Stimulated activated CD4-positive, alpha-beta T cell treated with anti-CD3 and anti-CD28 coated beads, Interleukin-15, amount 100 ng/mL, for 48 hours (primary cell): ENCODE measurements at places on chromosomes 1 and 21.
A peak's percentile ranks its signal among the peaks of the same experiment; 100 is the strongest.

- no peak for DNase-seq
Measured at GRCh38 chr1:167997037-167997575, 60.2 kb upstream of the MPC2 start.

GRCh38 chr1:63731117-63732043, 42.4 kb upstream of the ROR1 start:
- no peak for DNase-seq

GRCh38 chr1:243806310-243806709, 43.7 kb downstream of the AKT3 start:
- DNase-seq = no peak

- DNase-seq = no peak
Measured at GRCh38 chr21:28822123-28822399, 170.6 kb downstream of the LTN1 start.

DNA sequence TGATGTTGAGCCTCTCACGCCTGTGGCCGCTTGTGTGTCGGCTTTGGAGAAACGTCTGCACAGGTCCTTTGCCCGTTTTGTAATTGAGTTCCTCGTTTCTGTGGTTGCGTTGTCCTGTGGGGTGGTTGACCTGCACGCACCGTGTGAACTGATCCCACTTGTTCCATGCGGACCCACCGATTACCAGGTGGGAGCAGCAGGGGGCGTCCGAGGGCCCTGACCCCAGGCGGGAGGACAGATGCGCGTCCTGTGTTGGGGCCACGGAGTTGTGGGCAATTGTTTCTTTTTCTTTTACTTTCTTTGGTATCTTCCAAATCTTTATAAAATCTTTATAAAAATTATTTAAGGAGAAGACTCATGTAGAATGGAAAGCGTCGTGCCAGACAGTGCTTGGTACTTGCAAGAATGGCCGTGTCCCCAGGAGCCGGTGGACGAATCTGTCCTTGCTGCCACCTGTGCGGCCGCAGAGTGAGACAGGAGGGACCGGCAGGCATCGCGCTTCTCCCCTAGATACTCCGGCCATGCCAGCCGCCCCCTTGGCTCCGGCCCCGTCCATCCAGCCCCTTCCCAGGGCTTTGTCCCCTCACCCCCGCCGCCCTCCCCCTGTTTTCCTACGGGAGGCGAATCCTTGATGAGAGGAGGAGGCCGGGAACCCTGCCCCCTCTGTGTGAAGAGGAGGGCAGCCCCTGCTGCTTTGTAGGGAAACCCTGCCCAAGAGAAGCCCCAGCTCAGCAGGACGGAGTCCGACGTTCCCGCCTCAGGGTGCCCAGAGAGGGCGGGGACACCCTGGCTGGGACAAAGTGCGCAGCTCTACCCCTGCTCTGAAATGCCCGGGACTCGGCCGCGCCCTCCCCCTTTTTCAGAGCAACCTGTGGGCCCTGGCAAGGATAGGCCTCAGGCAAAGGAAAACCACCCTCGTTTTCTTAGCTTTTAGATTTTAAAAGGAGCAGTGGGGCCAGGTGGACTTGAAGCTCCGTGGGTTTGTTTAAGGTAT, 41.7 kb downstream of the PRKCZ start:
- DNase-seq = peak; percentile 6

DNA sequence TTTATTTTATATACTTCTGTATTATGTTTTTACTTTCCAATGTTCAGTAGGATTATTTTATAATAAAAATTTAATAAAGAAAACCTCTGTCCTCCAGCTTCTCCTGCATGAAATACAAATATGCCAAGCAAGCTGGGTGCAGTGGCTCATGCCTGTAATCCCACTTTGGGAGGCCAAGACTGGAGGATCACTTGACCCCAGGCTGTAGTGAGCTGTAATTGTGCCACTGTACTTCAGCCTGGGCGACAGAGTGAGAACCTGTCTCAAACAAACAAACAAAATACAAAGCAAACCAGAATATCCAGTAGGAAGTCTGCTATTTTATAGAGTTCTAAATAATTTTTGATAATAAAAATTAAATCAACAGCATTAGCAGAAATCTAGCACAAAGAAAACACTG, 168.8 kb downstream of the EIF4G3 start:
- no peak for DNase-seq

DNA sequence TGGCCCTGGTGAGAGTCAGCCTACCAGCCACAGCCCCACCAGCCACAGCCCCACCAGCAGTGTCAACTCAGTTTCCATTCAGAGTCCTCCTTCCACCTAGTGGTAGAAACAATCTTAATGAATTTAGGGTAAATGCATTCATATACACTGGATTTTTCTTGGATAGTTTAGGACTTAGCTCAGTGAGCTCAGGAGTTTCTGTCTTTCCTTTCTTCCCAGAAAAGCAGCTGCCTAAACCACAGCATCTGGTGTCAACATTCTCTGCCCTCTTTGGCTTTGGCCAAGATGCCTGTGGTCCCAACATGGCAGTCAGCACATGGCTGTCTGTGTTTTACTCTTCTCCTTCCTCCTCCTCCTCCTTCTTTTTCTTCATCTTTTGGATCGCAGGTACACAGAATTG, 94.0 kb downstream of the CLIC6 start:
- DNase-seq = no peak

- DNase-seq = no peak
Measured at GRCh38 chr1:188517139-188517538, 1688.4 kb downstream of the PLA2G4A start.

DNA sequence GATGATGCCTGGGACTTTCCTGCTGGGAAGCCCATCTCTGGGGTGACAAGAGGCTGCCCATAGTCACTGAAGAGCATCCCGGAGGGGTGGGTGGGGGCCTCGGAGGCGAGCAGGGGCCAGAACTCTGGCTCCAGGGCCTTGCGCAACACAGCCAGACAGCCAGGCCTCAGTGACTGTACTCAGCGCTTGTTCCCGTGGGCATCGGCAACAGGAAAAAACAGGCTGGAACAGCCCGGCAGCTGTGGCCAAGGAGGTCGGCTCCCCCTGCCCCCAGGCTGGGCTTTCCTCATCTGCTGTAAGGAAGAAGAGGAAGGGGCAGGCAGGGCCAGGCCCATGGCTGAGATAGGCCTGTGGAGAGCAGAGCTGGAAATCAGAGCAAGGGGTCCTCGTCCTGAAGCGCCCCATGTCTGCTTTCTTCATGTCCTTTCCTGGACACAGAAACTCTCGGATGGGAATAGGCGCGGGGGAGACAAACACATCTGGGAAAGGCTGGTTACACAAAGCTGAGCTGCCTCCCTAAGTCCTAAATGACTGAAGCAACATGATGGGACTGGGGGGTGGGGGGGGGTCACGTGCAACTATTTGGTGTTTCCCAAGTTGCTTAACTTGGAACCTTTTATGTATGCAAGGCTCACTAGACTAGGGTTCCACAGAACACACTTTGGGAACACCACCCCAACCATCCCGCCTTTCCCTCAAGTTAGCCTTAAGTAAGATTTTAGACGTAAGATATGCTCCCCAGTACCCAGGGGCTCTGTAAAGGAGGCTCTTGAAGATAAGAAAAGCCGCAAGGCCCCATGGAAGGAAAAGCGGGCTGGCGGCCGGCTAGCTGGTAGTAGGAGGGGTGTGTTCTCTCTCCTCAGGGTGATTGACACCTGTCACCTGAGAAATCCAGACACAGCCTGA, 30.7 kb downstream of the HSPG2 start:
- no peak for DNase-seq

- DNase-seq = no peak
Measured at GRCh38 chr1:206875752-206876377, 10.4 kb downstream of the IL20 start.

DNA sequence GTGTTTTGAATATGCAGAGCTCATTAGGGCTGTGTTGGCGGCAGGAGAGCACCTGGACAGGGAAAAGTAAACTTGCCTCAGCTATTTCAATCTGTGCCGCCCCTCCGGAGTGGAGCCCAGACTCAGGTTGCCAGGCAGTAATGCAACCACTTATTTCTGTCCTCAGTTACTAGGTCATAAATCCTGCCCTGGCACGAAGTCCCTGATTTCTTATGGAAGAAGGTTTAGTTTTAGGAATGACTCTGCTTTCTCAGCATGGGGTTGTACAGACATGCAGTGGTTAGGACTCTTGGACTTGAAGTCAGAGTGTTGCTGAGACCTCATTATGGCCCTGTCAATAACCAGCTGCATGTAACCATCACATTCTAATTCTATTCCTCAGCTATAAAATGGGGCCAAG, 98.3 kb upstream of the FGGY start:
- no peak for DNase-seq

GRCh38 chr1:12479311-12479710, 138.7 kb downstream of the DHRS3 start:
- no peak for DNase-seq

GRCh38 chr1:85153149-85153891, 47.5 kb downstream of the SYDE2 start:
- DNase-seq = no peak

GRCh38 chr1:161033751-161034150, 5.0 kb downstream of the TSTD1 start:
- no peak for DNase-seq

- no peak for DNase-seq
Measured at GRCh38 chr1:2374252-2375155, 16.9 kb downstream of the MORN1 start.

DNA sequence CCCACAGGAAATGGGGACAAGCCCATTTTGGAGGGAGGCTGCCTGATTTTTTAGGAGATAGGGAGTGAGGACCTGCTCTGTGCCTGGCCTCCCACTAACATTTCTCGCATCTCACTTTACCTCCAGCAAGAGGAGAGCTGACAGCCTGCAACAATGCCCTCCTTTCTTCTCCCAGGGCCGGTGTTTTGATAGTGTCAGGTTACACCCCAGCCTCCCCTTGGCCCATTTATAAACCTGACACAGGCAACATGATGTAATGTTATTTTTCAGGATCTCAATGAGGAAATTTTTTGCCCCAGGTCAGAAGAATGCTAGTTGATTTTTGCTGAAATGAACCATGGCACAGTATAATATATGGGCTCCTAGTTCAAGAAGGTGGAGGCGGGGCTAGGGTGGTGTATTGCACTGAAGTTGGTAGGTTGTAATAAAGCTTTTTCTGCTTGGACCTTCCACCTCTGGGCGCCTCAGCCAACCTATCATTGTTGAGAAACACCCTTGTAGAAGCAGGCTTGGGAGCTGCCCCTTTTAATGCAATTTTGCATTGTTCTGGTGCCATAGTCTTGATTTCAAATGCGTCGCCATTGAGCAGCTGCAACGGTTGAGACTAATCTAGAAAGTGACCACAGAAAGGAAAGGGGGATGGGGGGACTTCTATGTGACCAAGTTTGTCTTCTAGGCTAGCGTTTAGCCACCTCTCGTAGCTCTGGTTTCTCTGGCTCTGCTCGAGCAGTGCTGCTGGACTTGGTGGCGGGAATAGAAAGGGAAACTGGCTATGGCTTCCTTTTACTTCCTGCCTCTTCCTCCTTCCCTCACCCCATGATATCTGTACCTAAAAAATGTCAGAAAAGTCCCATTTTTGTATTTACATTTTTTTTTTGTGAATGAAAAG, 53.0 kb downstream of the PBX1 start:
- no peak for DNase-seq

DNA sequence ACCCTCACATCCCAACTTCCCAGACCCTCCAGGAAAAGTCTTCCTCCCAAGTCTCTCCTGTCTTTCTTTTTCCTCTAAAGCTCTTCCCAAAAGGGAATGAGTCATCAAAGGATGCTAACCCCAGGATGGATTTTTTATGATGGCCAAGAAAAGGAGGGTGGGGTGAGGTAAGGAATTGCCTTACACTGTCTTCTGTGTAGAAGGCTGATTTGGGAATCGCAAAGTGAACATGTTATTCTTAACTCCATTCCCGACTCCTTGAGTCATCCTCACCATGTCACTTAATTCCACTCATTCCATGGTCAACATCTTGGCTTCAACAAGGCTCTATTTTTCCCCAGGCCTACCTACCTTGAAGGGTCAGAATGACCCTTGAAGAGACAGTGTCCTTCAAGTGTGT, 44.0 kb downstream of the TBX15 start:
- no peak for DNase-seq

DNA sequence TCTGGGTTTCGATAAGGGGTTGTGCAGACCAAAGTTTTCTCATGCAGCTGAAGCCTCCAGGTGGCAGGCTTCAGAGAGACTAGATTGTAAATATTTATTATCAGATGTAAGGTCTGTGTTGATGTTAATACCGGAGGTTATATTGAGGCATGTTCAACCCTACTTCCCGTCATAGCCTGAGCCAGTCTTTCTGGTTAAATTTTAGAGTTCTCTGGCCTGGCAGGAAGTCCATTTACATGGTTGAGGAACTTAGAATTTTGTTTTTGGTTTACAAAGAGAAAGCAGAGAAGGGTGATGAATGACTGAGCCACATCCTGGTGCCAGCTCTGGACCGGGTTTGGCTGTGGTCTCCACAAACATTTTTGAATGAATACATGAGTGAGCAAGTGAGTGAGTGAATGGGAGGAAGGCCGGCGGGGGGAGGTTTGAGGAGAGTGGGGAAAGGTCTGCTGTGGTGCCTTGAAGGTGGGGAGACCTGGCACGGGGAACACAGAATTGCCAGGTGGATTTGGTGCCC, 218.5 kb downstream of the DISC1 start:
- no peak for DNase-seq

DNA sequence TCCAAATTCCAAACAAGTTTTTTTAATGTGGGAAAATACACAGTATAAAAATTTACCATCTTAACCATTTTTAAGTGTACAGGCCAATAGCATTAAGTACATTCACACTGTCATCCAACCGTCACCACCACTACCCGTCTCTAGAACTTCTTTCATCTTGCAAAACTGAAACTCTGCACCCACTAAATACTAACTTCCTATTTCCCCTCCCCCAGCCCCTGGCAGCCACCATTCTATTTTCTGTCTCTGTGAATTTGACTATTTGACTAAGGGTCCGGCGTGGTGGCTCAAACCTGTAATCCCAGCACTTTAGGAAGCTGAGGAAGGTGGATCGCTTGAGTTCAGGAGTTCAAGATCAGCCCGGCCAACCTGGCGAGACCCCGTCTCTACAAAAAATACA, 36.1 kb downstream of the CLSTN1 start:
- peak; percentile 20 for DNase-seq

DNA sequence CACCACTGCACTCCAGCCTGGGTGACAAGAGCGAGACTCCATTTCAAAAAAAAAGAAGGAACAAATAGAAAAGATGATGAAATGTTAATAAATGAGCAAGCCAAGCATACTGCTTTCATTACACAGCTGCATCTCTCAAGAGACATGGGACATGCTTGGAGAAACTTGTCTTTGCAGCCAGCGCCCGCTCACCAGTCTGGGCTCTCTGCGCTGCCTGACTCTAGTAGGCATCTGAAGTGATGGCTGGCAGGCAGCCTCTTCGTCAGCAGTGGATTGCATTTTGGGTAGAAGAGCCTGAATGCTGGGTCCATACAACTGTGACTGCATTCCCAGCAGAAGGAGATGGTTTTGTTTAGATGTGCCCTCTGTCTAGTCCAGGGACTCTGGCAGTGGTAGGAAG, 48.0 kb downstream of the IL6R start:
- DNase-seq = no peak
